CD4-positive, alpha-beta T cell treated with Interleukin-21 for 1 hour (primary cell): ENCODE measurements at places on chromosomes 6 and 20.

DNA sequence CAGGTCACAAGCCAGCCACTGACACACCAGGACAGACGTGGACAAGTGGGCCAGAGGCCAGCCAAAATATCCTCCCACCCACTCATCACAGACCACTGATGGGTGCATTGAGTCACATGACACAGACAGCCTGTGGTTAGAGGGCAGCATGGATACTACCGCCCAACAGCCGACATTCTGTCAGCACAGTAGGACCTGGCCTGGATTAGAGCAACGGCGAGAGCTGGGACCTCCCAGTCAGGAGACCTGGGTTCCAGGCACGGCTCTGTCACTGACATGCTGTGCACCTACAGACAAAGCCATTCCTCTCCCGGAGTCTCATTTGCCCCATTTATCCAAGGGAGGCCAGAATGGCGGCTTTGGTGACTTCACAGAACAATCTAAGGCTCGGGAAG, 8.0 kb downstream of the ZNF335 start:
- no peak for DNase-seq

- DNase-seq, result peak; percentile 41
Measured at GRCh38 chr6:155313602-155314091, 637 bp downstream of the TFB1M start.

DNA sequence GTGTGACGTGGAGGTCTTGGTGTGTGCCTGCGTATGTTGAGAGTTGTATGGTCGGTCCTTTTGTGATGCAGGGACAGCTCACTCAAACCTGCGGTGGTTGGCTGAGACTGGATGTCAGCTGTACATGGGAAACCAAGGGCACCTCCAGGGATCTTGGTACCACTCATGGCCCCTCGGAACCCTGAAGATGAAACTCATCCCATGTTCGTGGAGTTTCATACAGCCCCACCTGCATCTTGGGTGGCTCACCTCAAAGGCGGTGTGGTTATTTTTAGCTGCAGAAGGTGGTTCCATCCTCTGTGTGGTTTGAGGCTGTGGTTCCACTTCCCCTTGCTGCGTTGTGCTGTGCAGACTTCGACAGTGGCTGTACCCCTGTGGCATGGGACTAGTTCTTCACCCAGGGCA, 52.6 kb upstream of the SLC22A1 start:
- DNase-seq, result peak; percentile 52

- peak; percentile 80 for DNase-seq
Measured at GRCh38 chr20:31968291-31969126, 558 bp downstream of the XKR7 start.

- no peak for DNase-seq
Measured at GRCh38 chr6:144737998-144738397, 452.9 kb downstream of the UTRN start.

DNA sequence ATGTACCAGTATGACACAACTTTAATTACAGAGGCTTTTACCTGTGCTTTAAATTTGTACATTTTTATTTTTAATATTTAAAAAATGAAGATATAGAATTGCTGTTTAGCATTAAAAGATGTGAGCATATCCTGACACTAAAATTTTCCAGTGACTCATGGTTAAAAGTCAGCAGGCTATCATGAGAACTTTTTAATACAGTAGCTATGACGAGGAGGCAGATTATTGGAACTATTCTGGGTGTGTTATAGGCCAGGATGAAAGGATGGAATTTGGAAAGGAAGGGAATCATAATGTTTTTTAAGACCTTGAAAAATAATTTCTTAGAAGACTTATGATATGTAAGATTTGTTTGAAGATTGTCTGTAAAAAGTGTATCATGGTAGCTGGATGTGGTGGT, 91.0 kb downstream of the GFRA4 start:
- no peak for DNase-seq

GRCh38 chr6:35260591-35261570, 1.3 kb downstream of the ZNF76 start:
- no peak for DNase-seq

- no peak for DNase-seq
Measured at GRCh38 chr6:117233145-117233544, 32.2 kb upstream of the VGLL2 start.

- DNase-seq, result no peak
Measured at GRCh38 chr6:152828431-152828830, 77.8 kb downstream of the VIP start.

- no peak for DNase-seq
Measured at GRCh38 chr6:109510358-109510757, 27.3 kb upstream of the ZBTB24 start.

GRCh38 chr6:137522831-137523230, 28.6 kb upstream of the OLIG3 start:
- DNase-seq, result no peak

DNA sequence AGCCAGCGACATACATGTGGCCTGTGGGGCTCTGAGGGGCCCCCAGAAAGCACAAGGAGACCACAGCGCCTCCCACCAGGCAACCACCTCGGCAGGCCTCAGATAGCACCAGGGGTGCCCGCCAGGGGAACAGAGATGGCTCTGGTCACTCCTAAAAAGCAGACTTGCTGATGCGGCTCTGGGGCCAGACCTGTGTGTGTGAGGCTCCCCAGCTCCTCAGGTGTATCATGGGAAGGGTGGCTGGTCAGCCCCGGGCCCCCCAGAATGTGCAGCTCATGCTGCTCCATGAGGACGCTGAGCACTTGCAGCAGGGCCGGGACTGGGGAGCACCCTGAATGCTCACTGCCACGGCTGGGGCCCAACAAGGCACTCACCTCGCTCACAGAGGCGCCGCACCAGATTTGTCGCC, 60.2 kb downstream of the PYGB start:
- no peak for DNase-seq

DNA sequence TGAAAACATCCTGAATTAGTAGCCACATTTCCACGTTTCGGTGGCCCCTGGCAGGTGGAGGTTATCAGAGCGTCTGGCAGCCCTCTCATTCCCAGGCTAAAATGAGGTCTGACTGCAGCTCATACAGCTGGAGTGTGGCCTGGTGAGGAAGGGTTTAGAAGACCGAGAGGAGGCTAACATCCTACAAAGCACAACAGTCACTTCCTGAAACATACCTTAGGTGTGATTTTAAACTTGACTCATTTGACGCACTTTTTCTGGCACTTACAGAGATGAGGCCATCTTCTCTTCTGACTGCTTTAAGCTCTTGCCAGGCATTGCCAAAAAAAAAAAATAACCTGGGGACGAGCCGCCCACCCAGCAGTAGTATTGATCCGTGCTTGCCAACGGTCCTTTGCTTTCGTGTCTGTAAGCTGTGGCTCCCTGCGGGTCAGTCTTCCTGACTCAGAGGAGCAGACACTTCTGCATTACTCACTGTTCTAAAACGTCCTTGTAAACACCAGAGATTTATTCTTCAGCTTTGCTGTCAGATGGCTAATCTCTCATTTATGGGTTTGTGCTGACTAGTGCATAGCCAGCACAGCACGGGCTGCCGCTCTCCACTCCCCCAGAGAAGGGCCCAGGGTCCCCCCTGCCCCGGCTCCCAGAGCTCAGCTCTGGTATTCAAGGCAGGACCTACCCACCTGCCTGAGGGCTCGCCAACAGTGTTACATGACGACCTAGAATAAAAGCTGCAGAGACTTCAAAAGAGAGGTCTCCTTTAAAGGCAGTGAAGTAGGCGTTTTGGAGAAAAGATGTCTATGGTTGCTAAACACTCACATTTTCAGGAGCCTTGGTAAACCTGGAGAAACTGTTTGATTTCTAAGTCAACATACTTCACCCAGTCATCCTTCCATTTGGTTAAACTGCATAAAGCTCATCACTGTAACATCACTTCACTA, 78.5 kb upstream of the FRMD1 start:
- DNase-seq, result no peak

DNA sequence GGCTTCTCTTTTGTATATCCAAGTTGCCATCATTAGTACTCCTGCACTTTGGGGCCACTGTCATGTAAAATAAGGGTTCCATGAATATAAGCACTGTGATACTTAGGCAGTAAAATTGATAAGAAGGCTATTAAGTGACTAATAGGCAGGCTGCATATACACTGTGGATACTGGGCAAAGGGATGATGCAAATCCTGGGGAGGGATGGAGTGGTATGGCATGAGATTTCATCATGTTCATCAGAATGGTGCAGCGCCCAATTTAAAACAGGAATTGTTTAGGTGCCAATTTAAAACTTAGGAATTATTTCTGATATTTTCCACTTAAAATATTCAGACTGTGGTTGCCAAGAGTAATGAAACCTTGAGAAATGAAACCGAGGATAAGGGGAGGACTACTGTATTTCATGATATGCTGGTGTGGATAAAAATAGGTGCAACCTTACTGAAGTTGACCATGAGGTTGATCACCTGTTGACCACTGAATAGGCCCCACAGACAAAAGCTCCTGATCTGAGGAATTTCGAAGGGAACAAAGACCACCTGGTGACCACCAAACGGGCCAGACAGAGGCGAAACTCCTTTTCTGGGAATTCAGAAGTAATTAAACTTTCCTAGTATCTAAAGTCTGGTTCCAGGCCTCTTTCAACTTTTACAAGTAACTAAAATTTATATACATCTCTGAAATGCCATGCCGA, 4.9 kb upstream of the TRIM39 start:
- no peak for DNase-seq

DNA sequence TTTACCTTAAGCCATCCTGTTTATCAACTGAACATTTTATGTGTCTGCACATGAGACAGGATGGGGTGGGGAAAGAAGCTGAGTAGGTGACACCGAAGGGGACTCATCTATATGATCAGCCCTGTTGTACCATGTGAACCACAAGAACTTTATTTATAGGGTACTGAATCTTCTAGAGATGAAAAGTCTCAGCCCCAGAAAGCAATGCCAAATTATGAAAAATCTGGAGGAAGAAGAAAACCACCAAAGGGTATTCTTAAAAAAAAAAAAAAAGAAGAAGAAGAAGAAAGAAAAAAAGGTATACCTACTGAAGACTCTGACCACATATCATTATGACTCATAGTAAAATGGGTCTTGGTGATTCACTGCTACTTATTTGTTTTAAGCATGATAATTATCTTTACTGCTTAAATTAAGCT, 39.8 kb upstream of the HBS1L start:
- peak; percentile 54 for DNase-seq

DNA sequence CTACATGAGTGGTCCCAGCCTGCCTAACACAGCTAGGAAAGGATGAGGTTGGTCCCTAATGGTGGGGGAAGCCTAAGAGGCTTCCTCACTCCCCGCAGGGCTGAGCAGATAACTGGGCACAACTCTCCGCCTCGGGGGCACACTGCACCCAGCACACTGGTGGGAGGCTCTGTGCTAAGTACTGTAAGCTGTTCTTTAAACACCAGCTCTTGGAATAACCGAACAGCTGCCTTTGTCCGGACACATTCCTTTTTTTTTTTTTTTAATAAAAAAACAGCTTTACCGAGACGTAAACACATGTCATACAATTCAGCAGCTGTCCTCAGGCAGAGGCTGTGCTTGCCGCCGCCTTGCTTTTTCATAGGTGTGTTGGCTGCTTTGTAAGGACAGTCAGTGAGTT, 6.9 kb downstream of the PSMG4 start:
- DNase-seq, result no peak

GRCh38 chr6:147156799-147157382, 47.3 kb upstream of the STXBP5 start:
- DNase-seq, result no peak

DNA sequence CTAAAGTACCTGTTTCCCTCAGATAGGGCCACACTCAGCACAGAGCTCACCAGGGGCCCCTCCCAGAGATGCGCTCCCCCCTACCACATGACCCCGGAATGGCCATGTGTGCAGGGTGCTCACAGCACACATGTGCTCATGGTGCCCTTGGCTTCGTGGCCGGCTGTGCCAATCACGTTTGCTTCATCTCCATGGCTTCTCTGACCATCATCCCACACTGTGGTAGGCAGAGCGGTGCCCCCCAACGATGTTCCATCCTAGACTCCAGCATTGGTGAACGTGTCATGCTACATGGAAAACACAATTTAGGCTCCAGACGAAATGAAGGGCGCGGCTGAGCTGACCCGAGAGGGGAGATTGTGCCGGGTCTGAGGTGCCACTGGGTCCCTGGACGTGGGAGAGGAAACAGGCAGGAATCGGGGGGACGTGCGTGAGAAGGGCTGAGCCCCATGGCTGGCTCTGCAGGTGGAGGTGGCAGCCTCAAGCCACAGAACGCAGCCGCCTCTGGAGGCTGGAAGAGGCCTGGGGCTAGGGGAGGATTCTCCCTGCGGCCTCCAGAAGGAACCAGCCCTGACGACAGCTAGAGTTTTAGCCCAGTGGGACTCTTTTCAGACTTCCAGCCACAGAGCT, 126.5 kb downstream of the DLL1 start:
- DNase-seq, result no peak

DNA sequence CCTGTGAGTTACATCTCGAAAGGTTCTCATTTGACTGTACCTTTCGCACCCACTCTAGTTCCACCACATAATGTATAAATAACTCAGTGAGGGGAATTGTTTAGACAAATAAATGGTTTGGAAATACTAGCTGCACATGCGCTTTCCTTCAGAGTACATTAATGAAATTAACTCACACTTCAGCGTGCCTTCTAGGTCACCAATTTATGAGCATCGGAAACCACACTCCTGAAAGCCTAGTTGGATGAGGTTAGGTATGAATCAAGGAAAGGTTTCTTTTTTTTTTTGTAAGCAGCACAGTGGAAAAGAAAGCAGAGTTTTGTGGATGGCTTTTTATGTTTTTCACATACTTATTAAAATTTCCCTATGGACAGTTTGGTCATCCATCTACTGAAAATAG, 247.8 kb upstream of the TCF21 start:
- no peak for DNase-seq

- no peak for DNase-seq
Measured at GRCh38 chr6:143575901-143576426, 64.4 kb upstream of the FUCA2 start.

DNA sequence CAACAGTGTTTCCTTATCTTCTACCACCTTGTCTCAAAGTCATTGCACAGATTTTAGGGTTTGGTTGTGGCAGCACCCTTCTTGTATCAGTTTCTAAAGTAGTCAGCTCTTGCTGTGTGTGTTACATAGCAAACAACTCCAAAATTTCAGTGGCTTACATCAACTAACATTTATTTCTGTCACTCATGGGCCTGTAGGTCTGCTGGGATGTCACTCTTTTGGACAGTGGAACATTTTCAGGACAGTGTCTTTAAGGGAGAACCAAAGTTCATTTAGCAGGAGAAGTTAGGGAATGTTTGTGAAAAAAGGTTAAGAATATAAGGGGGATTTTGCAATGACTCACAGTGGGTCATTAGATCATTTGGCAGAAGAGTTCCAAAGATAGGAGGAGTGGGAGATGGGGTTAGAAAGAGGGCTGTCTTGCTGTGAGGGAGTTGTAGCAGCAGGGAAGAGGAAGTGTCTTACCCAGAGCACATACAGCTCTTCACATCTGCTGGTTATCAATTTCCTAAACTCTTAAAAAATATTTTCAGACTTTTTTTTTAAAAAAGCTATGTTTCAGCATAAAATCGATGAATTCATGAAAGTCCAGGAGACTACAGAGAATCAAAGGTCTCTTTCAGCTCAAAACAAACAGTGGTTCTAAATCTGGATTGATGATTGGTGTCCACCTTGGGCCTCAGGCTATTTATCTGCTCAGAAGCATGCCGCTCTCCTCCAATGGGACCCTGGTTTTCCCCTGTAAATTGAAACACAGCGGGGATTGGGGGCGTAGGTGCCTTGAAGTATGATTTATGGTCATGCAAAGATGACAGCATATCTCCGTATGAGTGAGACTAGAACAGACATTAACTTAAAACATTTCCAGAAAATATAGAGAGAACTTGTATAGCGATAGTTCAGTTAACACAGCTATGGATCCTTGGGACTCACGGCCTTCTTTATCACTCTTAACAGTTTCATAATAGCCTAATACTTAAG, 117.3 kb downstream of the B3GAT2 start:
- DNase-seq, result no peak
